ENCODE measurements at places on chromosomes 3 and 15. TPM values are rescaled to one million over a fixed set of nuclear protein-coding genes. Genes with fewer than 3 reads are reported as not detected.
A peak's percentile ranks its signal among the peaks of the same experiment; 100 is the strongest.

MYL3 gene
- total RNA-seq, result 3.0 TPM

RBP2 gene
- not detected for total RNA-seq

DNA sequence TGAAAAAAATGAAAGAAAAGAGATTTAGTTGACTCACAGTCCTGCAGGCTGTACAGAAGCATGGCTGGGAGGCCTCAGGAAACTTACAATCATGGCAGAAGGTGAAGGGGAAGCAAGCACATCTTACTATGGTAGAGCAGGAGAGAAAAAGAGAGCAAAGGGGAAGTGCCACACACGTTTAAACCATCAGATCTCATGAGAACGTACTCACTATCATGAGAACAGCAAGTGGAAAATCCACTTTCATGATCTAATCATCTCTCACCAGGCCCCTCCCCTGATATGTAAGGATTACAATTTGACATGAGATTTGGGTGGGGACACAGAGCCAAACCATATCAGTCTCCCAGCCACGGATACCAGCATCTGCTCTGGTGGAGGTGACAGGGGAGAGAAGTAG, 50.8 kb upstream of the CPOX start:
- DNase-seq, result no peak

DNA sequence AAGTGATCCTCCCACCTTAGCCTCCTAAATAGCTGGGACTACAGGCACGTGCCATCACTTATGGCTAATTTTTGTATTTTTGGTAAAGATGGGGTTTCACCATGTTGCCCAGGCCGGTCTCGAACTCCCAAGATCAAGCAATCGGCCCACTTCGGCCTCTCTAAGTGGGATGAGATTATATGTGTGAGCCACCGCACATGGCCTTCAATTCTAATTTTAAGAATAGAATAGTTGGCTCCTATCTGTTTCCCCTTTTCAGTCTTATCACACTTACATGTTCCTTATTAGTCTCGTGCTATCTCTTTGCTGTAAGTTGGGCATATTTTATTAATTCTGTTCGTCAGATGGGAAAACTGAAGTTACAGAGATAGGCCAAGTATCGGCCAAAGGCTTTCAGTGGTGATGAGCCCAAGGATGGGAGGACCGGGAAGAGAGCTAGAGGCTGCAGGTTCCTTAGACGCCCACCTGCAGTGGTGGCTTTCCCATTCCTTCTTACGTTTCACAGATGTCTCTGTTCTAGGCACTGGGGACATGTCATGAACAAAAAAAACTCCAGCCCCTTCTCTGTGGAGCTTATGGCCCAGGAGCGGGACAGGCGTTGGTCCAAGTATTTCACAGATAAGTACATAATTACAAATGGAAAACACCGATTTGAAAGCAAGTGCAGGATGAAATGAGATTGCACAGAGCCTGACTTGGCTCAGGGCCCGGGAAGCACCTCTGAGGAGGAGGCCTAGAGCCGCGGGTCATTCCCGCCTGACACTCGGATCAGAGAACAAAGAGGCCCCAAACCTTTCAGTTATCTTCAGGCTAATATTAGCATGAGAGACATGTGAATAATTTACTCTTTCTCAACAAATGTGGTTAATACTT, 91.1 kb upstream of the KLF13 start:
- DNase-seq, result no peak

GRCh38 chr3:160124224-160124623, 101.0 kb upstream of the C3orf80 start:
- DNase-seq, result no peak

ZNF717 gene
- not detected for total RNA-seq

GRCh38 chr3:61315871-61316270, 64.6 kb upstream of the FHIT start:
- peak; percentile 16 for DNase-seq

TICRR gene
- total RNA-seq, result 19.2 TPM

GRCh38 chr3:155745795-155746550, 1.1 kb upstream of the PLCH1 start:
- DNase-seq, result peak; percentile 71

GRCh38 chr3:156761713-156762451, 64.3 kb upstream of the LEKR1 start:
- no peak for DNase-seq

LRRC31 gene
- total RNA-seq, result not detected

SHF gene
- total RNA-seq, result 40.0 TPM

DNA sequence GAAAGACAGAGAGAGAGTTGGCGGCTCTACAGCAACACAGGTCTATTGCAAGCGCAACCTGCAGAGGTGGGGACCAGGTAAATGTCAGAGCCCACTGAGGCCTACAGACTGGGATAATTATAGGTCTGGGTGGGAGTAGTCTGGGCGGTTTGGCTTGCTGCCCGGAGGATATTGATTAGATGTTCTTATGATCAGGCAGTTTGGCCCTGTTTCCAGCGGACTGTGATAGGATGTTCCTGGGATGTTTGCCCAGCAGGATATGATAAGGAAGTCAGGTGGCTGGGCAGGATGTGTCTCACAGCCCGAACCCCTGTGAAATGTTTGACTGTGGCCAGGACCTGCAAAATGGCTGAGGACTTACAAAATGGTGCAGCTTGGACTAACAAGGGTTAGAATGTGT, 364.9 kb downstream of the NAALADL2 start:
- no peak for DNase-seq

GRCh38 chr15:49876401-49877038, 242.5 kb downstream of the ATP8B4 start:
- peak; percentile 24 for DNase-seq

DNA sequence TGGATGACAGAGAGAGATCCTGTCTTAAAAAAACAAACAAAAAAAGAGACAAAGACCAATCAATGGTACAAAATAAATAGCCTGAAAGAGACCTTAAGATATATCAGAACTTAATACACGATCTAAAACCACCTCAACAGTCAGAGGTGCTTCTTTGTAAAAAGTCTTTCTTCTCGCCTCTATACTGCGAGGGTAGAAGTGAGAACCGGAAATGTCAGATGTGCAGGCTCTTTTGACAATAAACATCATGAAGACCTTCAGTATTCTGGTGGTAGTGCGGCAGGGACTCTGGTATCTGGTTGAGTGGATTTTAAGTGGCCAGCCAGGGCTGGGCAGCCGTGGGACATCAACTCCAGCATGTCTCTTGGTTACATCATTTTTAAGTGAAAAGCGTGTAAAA, 30.0 kb downstream of the RUBCN start:
- DNase-seq, result no peak

PSTPIP1 gene
- 1.3 TPM for total RNA-seq
